ENCODE measurements at places on chromosomes 7 and 10.
A peak's percentile ranks its signal among the peaks of the same experiment; 100 is the strongest.

DNA sequence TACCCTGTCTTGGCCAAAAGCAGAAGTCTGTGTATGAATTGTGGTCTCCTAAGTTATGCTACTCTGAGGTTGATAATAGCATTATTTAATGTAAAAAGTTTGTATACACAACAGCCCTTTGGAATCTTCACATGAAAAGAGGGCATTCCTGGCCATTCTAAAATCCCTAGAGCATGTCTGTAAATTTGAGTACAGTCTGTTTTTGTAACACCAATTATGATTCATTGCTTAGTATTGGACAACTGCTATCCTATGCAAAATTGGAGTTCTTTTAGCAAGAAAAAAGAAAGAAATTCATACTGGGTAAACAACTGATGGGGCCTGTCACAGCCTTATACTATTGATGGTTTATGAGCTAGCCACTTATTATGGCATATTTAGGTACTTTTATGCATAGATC, 10.2 kb downstream of the CUTC start:
- no peak for DNase-seq

- DNase-seq: no peak
These were observed 7.7 kb downstream of the NEURL1 start for GRCh38 chr10:103501186-103501585.

DNA sequence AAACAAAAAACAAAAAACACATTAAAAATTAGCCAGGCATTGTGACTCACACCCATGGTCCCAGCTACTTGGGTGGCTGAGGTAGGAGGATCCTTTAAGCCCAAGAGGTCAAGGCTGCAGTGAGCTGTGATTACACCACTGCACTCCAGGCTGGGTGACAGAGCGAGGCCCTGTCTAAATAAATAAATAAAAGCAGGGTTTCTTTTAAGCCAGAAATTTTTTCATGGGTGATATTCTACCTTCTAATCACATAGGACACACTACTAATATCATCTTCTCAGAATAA, 14.2 kb upstream of the SVIL start:
- DNase-seq: no peak

DNA sequence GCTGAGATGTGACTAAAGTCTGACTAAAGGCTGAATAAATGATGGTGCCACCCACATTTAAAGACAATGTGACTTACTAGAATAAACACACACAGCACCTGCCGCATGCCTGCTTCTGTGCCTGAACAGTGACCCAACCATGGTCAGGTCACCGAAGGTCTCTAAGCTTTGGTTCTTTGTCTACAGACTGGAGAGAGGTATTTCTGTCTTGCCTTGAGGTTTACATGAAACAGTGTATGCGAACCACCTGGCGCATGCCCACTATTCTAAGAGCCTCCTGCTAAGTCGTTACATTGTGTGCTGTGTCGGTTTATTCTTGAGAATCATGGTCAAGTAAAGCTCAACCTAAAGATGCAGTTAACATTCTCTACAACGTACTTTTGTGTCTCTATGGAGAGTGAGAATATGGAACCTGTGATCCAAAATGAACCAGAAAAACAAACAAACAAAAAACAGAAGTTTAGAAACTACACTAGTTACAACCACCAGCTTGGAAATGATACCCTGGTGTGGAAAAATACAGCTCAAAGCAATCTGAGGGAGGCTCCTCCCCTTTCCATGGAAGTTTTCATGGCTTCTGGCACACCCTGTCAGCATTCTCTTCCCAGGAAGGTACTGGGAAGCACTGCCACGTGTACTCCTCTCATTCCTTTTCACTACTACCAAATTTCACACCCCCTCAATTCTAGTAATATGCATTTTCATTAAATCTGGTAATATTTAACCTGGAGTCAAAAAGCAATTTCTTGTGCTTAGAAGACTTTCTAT, 40.0 kb downstream of the VOPP1 start:
- peak; percentile 40 for DNase-seq

- DNase-seq: no peak
These were observed 219.3 kb downstream of the THSD7A start for GRCh38 chr7:11612737-11613136.

GRCh38 chr10:13840036-13840435, 253.3 kb downstream of the PRPF18 start:
- DNase-seq: no peak

GRCh38 chr7:77239471-77239870, 39.9 kb upstream of the FGL2 start:
- DNase-seq: no peak

DNA sequence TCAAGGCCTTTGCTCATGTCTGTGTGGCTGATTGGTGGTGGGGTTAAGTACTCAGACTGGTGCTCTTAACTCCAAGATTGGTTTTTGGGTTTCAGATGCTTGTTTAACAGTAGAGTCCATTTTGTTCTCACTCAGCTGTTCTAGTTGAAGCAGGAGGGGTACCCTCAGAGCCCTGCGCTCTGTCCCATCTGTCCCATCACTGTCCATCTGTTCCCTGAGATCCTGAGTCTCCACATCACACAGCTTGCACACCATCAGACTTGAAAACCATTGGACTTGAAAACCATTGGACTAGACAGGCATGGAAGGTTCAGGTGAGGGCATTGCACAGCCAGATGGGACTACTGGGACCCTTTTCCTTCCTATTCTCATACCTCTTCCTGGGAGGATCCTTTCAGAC, 39.3 kb downstream of the TMEM178B start:
- no peak for DNase-seq

- no peak for DNase-seq
These were observed 10.7 kb downstream of the CCDC6 start for GRCh38 chr10:59895629-59896116.

- no peak for DNase-seq
These were observed 445.2 kb upstream of the FZD8 start for GRCh38 chr10:36087006-36088005.

GRCh38 chr7:128352636-128353035, 8.9 kb downstream of the PRRT4 start:
- no peak for DNase-seq

- DNase-seq: no peak
These were observed 95.4 kb upstream of the WDR11 start for GRCh38 chr10:120755771-120756170.

GRCh38 chr7:29255906-29256692, 61.5 kb downstream of the CHN2 start:
- DNase-seq: no peak

DNA sequence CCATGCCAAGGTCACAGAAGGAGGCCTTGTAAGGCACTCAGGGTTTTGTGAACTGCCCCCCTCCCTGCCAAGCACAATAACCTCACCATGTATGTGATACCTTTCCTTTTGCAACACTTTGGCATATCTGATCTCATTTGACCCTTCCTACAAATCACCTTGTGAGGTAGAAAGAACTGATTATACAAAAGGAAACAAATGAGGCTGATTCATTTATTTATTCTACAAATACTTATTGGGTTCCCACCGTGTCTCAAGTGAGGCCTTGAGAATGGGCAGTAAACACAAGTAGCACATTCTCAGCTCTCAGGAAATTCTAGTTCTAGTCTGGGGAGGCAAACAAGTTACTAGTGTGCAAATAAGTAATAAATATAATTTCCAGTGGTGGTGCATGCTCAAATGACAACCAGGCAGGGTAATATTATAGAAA, 19.6 kb downstream of the PLCE1 start:
- DNase-seq: no peak

DNA sequence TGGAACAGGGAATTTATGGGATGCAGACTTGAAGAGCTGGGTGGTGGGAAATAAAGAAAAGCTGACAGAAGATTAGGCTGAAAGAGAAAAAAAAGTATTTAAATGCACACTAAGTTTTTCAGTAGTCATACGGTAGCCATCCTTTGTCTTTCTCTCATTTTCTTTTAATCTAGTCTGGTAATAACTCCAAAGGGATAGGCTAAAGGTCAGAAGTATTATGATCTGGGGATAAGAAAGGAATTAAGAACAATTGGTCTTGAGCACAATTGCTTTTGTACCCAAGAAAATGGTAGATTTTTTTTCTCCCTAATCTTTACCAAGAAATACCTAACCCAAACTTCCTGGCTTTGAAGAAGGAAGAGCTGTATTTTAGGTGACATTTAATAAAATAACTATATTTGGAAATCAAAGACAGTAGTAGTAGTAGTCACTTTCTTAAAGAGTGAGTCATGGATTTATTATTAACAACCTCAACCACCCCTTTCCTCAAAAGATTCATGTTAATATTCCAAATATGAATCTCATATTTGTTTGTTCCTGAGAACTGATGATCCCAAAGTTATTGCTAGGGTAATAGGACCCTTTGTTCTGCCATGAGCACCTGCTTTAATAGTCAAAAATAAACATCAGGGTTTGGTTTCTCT, 120.2 kb upstream of the ODAD2 start:
- no peak for DNase-seq

DNA sequence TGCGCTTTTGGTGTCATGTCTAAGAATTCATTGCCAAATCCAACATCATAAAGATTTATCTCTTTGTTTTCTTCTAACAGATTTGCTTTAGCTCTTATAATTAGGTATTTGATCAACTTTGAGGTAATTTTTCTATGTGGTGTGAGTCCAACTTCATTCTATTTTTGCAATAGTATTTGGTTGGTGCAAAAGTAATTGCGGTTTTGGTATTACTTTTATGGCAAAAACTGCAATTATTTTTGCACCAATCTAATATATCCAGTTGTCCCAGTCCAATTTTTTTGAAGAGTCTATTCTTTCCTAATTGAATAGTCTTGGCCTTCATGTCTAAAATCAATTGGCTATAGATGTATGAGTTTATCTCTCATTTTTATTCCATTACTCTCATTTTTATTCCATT, 535.5 kb downstream of the ATRNL1 start:
- no peak for DNase-seq

DNA sequence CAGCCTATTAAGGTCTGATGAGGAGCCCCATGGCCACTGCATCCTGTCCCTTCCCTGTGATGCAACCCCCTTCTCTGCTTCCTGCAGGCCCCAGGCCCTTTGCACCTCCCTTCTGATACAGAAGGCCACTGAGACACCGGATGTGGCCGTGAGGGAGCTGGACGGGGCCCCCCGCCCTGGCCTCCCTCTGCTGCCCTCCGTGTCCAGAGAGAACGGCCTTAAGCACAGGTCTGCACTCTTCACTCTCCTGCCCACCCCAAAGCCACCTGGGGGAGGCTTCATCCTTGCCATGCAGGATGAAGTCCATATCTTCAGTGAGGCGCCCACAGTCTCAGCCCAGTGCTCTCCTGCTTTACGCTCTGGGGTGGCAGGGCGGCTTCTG, 86.9 kb upstream of the GNA12 start:
- no peak for DNase-seq

GRCh38 chr7:95686109-95686508, 86.2 kb upstream of the DYNC1I1 start:
- DNase-seq: no peak

GRCh38 chr7:11191081-11191480, 217.4 kb downstream of the PHF14 start:
- DNase-seq: no peak

DNA sequence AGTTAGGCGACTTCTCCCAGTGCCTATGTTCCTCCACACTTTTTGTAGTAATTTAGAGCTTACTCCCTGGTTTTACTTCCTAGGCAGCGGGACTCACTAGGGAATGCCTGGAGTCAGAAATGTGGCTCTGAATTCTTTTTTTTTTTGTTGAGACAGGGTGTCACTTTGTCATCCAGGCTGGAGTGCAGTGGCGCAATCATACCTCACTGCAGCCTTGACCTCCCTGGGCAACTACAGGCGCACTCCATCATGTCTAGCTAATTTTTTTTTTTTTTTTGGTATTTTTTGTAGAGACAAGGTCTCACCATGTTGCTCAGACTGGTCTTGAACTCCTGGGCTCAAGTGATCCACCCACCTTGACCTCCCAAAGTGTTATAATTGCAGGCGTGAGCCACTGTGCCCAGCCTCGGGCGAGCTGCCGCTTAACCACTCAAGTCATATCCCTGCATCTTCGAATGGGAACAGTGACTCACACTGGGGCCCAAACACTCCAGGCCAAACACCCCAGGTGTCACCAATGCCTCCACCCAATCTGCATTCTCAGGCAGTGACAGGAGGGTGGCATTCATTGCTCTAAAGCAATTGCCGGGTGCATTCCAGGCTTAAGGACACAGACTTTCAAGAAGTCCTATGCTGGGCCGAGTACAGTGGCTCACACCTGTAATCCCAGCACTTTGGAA, 19.6 kb downstream of the RGS10 start:
- DNase-seq: no peak

GRCh38 chr10:89391907-89392756, at the start of gene IFIT1:
Gene IFIT1, plus strand, starts transcription at chr10:89392623. Its CDS starts 90 bp downstream, at chr10:89392713.
- DNase-seq: no peak

DNA sequence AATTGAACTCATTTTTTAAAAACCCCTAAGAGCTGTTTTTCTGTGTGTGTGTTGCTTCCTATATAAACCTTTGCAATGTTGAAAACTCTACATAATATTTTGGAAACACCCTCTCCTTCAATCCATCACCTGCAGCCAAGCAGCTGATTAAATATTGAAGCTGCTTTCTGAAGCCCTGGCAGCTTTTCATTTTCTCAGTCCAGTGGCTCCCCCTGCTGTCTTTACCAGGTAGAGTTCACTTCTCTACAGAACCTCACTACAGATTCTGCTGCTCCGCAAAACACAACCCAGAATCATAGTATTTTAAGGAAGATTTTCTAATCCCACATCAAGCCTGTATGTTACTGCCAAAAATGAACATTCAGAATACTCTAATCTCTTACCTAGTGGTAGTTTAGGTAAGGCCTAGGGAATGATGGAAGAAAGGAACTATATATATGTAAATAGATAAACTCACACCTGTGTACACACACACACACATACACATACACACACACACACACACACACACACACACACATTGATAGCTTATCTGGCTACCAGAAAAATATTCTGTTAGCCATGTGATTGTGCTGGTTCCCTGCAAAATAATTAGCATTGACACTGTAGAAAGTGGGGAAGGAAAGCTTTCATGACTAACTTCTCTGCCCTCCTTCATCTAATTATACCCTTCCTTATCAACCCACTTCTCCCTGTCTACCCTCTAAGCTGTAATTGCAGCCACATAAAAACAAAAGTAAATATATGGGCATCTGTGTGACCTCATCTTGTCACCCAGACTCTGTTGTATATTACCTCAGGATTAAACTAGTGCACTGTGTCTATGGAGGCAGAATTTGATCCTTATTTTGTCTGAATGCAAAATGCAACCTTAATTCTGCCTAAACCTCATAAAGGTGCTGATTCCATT, 229.5 kb upstream of the FZD1 start:
- no peak for DNase-seq

GRCh38 chr10:19824381-19825342, 8.4 kb downstream of the PLXDC2 start:
- no peak for DNase-seq

GRCh38 chr10:87838650-87839049, 20.6 kb upstream of the ATAD1 start:
- no peak for DNase-seq

DNA sequence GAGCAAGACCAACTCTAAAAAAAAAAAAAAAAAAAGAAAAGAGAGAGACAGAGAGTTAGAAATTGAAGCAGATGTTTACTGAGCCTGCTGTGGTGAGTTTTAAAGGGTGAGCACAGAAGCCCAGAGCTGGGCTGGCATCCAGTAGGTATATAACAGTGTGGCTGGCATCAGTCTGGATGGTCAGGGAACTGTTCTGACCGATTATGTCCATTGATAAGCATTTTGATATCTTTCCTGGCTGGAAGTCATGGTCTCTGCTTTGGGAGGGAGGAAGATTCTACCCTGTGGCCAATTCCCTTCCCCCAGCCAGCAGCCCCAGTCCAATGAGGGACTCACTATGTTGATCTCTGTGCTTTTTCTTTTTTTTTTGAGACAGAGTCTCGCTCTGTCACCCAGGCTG, 65.2 kb upstream of the PODXL start:
- DNase-seq: no peak

All from stimulated activated CD8-positive, alpha-beta memory T cell treated with anti-CD3 and anti-CD28 coated beads, Interleukin-7, amount 100 ng/mL, for 48 hours (primary cell).